ENCODE measurements at places on chromosomes 7 and 10.

DNA sequence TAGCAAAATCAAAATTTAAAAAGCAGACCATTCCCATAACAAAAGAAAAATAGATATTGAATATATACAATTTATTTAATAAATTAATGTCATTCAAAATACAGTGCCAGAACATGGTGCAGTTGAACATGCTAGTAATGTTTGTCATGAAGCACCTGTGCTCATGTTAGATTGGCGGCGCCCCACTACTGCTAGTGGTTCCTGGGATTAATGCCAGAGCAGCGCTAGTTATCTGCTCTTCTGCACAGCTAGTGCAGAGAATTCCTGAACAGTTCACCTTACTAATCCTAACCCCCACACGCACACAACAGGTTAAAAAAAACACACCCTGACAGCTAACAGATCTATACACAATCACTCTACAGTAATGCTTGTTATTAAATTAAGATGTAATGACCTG lies 23.4 kb downstream of the KBTBD2 start:
- no peak overlapping the region for H3K4me3 ChIP-seq
- DNase-seq, result no peak
- H3K27me3 ChIP-seq, result no peaks in the 10 kb centered on the region
- H3K36me3 ChIP-seq, result peaks cover 31% of the 10 kb centered on the region

DNA sequence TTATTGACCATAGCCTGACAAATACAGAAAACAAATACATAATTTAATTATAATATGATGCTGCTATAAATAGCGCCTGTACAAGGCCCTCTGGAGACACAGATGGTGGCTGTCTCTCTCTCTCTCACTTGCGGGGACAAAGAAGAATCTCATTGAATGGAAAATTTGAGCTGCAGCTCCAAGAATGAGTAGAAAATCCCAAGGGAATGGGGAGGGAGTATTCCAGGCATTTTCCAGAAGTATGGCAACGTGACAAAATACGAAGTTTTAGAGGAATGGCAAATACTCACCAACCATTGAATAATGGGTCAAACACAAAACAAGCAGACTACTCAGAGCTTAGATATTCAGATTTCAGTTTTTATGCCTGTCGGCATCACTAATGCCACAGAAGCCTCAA lies 179.9 kb downstream of the NRP1 start:
- H3K27me3 ChIP-seq, result peaks cover 2% of the 10 kb centered on the region
- no peak for DNase-seq
- peaks cover 41% of the 10 kb centered on the region for H3K4me1 ChIP-seq
- no peak overlapping the region for H3K4me3 ChIP-seq
- no peaks in the 10 kb centered on the region for H3K36me3 ChIP-seq

DNA sequence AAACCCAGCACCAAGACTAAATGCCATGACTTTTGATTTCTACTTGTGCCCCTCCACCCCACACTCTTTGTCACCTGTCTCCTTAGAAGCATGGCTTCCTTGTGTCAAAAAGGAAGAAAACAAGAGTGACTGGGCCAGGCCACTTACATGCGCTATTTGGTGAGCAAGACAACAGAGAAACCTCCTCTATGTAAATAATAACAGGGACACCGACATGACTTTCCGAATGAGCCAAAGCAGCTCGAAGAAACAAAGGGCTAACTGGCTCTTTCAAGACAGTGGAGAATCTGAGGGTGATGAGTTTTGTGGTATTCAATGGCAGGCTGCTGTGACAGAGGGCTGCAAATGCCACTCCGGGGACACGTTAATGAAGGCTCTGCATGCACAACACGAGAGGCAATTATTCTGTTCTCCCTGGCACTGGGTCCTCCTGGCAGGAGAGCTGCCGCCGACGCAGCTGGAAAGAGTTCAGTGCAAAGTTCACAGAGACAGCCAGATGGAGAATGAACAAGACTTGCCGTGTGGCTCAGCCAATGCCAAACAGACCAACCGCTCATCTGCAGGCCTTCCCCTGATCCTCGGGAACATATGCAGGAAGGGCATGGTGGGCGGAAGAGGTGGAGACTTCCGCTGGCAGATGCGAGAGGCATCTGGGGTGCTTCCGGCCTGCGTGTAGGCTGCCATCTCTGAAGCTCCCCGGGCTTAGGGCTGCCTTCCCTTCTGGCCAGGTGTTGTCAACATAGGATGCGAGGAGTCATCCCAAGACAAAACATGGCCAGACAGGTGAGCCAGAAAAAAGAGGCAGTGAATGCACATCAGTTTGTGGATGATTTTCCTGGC lies 59.1 kb upstream of the SMNDC1 start:
- peaks cover 29% of the 10 kb centered on the region for H3K4me1 ChIP-seq
- no peak overlapping the region for H3K27ac ChIP-seq
- no peak overlapping the region for H3K4me3 ChIP-seq
- H3K27me3 ChIP-seq, result no peaks in the 10 kb centered on the region

- H3K27ac ChIP-seq, result peak overlapping the region; percentile 89
- DNase-seq, result peak; percentile 45
- H3K4me3 ChIP-seq, result peak overlapping the region; percentile 36
- no peaks in the 10 kb centered on the region for H3K27me3 ChIP-seq
These were observed 399.5 kb downstream of the RPS24 start for GRCh38 chr10:78433076-78433595.

DNA sequence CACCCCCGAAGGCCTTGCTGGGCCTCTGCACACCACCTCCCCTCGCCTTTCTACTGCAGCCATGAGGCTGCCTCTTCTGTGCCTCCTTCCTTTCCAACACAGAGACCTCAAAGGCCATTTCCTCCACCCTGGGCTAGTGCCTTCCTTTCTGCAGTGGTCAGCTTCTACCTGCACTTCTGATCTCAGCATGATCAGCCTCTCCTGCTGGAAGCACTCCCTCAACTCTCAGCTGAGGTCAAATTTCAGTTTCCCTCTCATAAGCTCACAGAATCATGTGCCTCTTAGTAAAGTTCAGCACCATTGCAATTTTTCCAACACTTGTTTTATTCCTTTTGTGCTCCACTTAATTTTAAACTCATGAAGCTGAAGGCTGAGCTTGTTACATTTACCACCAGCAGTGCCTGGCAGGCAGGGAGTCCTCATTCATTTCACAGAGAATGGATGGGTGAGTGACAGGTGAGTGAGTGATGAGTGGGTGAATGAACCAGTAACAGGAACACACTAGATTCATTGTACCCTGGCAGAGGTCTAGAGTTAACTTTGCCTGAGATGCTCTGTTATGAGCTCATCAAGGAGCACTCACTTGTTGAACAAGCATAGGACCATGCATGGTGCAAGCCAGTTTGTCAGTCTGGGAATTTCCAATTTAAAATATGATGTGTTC lies 124.0 kb upstream of the PRSS58 start:
- H3K36me3 ChIP-seq, result no peaks in the 10 kb centered on the region
- no peak for DNase-seq
- H3K4me3 ChIP-seq, result no peak overlapping the region
- H3K27me3 ChIP-seq, result no peaks in the 10 kb centered on the region

DNA sequence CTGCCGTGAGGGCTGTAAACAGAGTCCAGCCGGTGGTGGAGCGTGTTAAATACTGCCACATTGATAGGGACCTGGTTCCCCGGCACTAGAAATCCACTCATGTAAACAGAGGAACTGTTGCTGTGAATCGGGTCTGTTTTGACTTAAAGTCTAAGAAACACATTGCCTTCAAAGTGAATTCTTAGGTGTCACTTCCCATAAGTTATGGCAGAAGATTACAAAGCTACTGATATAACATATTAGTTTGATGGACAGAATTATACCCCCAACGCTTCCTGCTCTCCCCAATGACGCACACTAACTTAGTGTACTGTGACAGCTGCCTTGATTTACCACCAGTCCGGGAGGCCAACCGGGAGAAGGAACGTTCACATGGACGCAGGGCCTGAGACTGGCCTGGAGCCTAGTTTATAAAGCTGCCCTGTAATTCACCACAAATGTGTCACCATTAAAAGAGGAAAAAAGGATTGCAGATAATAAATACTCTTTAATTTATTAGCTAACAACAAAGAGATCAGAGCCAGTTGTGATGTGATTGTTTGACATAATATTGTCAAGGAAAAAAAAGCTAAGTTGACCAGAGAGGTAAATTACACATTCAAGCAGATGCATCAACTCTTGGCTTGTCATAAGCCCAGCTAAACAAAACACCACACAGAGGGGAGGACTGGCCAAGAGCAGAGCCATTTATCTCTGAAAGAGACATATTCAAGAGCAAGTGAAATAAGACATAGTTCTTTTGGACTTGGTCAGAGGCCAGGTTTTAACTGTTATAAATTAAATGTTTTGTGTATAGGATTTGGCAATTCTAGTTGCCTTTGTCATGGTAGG lies 820.6 kb downstream of the LRMDA start:
- no peak for DNase-seq
- H3K4me1 ChIP-seq, result no peaks in the 10 kb centered on the region
- H3K4me3 ChIP-seq, result no peak overlapping the region
- H3K27me3 ChIP-seq, result no peaks in the 10 kb centered on the region

- DNase-seq, result no peak
- no peak overlapping the region for H3K4me3 ChIP-seq
- H3K27ac ChIP-seq, result no peak overlapping the region
- H3K4me1 ChIP-seq, result no peaks in the 10 kb centered on the region
- no peaks in the 10 kb centered on the region for H3K27me3 ChIP-seq
These were observed 330.4 kb upstream of the AOAH start for GRCh38 chr7:37054624-37055241.

- peaks cover 3% of the 10 kb centered on the region for H3K36me3 ChIP-seq
- H3K4me1 ChIP-seq, result no peaks in the 10 kb centered on the region
- no peak for DNase-seq
- no peak overlapping the region for H3K27ac ChIP-seq
These were observed 12.0 kb downstream of the KPNA7 start for GRCh38 chr7:99195867-99196266.

DNA sequence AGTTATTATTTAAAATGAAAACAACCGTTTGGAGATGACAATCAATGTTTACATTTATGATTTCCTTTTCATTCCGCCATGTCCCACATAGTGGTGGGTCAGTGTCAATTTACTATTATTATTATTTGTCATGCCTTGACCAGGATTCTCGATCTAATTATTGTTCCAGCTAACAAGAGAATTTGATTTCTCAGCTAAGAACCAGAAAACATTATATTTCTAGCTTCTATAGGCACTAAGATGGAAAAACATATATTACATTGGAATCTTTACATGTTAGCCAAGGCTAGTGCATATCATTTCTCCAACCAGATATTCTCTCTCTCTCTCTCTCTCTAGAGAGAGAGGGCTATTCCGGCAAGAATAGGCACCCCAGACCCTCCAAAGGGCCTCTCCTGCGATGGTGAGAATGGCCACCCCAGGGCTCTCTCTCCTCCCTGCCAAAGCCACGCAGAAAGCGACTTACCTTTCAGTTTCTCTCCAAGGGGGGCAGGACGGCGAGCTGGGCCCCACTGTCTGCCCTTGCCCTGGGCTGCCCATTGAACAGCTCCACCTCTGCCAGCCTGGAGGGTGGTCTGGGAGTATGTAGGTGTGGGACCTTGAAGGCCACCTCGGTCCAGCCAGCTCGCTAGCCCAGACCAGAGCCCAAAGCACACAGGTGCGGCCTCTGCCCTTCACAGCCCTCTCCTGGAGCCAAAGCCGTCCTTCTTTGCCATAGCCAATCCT lies 2.4 kb downstream of the HOXA3 start:
- peak overlapping the region; percentile 84 for H3K4me3 ChIP-seq
- H3K36me3 ChIP-seq, result peaks cover 7% of the 10 kb centered on the region
- peak; percentile 69 for DNase-seq
- H3K27ac ChIP-seq, result 0 out of 2 replicates have a peak overlapping the region, but pooled peaks have one; percentile 16

GRCh38 chr10:61049386-61049785 lies 105.4 kb upstream of the RHOBTB1 start:
- H3K4me1 ChIP-seq, result no peaks in the 10 kb centered on the region
- no peaks in the 10 kb centered on the region for H3K36me3 ChIP-seq
- no peak for DNase-seq
- no peak overlapping the region for H3K4me3 ChIP-seq
- no peaks in the 10 kb centered on the region for H3K27me3 ChIP-seq
- H3K27ac ChIP-seq, result no peak overlapping the region

- H3K27me3 ChIP-seq, result no peaks in the 10 kb centered on the region
- H3K27ac ChIP-seq, result no peak overlapping the region
- no peaks in the 10 kb centered on the region for H3K36me3 ChIP-seq
- no peak overlapping the region for H3K4me3 ChIP-seq
- DNase-seq, result no peak
These were observed 145.9 kb downstream of the NRCAM start for GRCh38 chr7:108310351-108310750.
